ENCODE measurements at places on chromosomes 13 and 19.

GRCh38 chr13:21980049-21980448 lies 309.2 kb downstream of the FGF9 start:
- no peak for DNase-seq

- DNase-seq: no peak
These were observed 4.8 kb downstream of the MEGF8 start for GRCh38 chr19:42330241-42330711.

- no peak for DNase-seq
These were observed 244.6 kb upstream of the SGCG start for GRCh38 chr13:22936228-22936627.

DNA sequence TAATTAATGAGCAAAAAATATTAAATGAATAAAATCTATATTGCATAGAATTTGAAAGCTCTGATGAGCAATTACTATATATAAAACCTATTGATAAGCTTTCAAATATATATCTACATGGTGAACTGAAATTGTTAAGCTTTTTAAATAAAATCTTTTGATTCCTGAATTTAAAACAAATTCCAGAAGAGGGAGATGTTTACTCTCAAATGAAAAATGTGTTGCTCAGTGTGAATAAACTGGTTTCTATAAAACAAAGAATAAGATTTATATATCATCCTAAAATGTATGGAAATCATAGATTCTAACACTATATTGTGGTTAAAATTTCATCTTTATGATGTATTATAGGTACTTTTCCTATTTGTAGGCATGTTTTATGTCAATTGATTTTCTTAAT lies 171.5 kb upstream of the SLITRK6 start:
- DNase-seq: no peak

DNA sequence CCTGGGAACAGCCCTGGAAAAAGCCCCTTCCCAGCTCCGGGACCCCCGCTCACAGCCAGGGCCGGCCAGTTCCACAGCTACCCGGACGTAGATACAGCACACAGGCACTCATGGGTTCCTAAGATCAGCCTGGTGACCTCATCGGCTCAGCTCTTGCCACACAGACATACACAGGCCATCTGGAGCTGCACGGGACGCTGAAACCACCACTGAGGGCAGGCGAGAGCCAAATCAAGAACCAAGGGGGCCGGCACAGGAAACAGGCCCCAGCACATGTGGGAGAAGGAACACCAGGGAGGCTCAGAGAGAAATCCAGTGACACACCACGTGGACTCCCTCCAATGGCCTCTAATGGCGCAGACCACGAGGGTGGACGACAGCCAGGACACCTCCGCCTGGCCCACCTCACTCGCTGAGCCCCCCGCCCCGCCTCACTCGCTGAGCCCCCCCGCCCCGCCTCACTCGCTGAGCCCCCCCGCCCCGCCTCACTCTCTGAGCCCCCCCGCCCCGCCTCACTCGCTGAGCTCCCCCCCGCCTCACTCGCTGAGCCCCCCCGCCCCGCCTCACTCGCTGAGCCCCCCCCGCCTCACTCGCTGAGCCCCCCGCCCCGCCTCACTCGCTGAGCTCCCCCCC lies 69.7 kb upstream of the C13orf46 start:
- DNase-seq: no peak

DNA sequence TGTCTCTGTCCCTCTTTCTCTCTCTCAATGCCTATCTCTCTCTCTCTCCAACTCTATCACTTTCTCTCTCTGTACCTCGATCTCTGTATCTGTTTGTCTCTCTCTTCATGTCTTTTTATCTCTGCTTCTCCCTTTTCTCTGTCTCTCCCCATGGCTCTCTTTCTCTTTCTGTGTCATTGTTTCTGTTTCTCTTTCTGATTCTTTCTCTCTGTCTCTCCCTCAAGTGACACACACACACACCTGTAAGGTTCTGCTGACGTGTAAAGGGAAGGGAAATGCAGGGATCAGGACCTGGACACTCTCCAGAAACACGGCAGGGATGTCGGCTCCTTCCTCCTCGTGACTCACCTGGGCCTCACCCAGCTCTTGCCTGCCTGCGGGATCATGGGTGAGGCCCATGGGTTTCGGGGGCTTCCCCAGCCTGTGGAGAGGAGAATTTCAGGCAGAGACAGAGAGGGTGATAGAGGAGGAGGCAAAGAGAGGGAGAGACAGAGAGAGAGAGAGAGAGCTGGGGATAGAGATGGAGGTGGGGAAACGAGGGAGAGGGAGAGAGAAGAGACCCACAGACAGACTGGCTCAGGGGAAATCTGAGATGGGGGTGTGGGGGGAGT lies 5.4 kb upstream of the PLAUR start:
- DNase-seq: no peak

DNA sequence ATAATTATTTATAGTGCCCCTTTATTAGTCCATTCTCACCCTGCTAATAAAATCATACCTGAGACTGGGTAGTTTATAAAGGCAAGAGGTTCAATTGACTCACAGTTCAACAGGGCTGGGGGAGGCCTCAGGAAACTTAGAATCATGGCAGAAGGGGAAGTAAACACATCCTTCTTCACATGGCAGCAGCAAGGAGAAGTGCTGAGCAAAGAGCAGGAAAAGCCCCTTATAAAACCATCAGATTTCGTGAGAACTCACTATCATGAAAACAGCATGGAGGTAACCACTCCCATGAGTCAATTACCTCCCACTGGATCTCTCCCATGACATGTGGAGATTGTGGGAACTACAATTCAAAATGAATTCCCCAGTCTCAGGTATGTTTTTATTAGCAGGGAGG lies 89.9 kb upstream of the STARD13 start:
- DNase-seq: no peak

Measured in activated CD8-positive, alpha-beta T cell treated with anti-CD3 and anti-CD28 coated beads, Interleukin-2, amount 10 ng/mL, durations not matched to agents 7 days and 5 days (primary cell).